ENCODE measurements at places on chromosomes 1 and 21. TPM values are rescaled to one million over a fixed set of nuclear protein-coding genes. Genes with fewer than 3 reads are reported as not detected.

The ATP1A1 gene
- 88.5 TPM for total RNA-seq

The TSPEAR gene
- total RNA-seq: not detected

The PLA2G5 gene
- 3.6 TPM for total RNA-seq

The SASS6 gene
- 4.4 TPM for total RNA-seq

The MX2 gene
- total RNA-seq: 31.0 TPM

The GJB5 gene
- not detected for total RNA-seq

The ESRRG gene
- total RNA-seq: 0.17 TPM

The RC3H1 gene
- 28.0 TPM for total RNA-seq

The FASLG gene
- total RNA-seq: not detected

The MROH9 gene
- total RNA-seq: not detected

The HMCN1 gene
- 9.2 TPM for total RNA-seq

The NECAP2 gene
- 65.4 TPM for total RNA-seq

The ACOT11 gene
- 1.3 TPM for total RNA-seq

The C1orf94 gene
- not detected for total RNA-seq

All from subcutaneous adipose tissue (tissue), 4 donors.